ENCODE measurements at places on chromosomes 3 and 15.

DNA sequence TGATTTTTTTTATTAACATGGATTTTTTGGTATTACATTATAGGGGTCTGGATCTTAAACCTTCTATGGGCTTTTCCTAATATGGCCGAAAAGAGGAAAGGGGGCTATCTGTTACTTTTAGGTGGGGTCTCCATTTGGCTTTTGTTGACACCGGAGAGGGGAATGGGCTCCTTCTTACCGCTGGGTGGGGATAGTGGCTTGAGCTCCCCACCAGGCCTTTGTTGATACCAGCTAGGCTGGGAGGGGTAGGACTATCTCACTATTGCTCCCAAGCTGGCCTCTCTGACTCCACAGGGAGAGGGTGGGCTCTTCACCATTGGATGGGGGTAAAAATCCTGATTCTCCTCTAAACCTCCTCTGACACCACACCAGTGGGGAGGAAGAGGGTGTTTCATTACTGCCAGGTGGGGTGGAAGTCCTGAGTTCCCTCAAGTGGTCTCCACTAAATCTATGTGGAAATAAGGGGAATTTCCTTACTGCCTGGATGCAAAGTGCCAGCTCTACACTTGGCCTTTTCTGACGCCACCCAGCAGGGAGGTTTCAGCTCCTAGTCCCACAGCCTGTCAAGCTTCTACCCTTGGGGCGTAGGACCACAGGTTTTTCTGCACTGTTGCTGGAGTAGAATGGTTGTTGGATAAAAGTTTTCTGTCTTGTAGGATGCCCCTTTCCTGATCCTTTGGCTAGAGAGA, 572.3 kb downstream of the MAGI1 start:
- DNase-seq, result no peak

GRCh38 chr3:64213962-64214379, 11.3 kb downstream of the PRICKLE2 start:
- DNase-seq, result no peak

GRCh38 chr15:92886815-92887214, 13.3 kb upstream of the CHD2 start:
- no peak for DNase-seq

DNA sequence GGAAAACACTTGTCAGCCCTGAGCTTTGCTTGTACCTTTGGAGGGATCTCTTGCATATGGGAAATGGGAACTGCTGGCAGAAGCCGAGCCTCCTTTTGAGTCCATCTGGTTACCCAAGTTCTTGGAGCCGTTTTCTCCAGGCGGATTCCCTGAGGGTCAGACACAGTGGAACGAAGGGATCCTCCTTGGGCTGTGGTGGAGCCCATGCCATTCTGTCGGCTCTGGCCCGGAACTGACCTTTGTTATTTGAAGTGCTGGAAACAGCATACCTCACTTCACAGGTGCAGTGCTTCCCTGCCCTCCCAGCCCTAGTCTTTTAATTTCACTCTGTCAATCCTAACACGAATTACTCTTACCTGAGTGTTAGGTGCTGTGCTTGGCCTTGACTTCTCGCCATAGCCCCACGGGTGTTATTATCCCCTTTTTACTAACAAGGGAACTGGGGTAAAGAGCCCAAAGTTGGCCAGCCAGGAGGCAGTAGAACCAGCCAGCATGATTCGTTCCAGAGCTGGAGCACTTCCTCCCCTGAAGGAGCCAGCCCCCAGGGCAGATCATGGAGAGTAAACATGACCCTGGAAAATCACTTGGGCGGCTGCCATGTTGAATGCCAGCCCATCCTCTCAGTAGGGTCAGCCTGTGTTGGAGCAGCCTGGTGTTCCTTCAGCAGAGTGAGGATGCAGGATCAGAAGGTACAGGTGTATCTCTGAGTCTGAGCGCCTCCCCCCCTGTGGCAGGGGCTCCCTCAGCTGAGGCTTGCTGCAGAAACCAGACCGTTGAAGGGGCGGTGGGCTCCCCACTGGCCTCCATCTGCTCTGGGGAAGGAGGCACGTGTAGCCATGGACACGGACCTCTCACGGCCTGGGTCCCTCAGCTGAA, 143.2 kb downstream of the DNAJB8 start:
- DNase-seq, result no peak

GRCh38 chr15:50353251-50353974, 1.6 kb downstream of the GABPB1 start:
- no peak for DNase-seq

DNA sequence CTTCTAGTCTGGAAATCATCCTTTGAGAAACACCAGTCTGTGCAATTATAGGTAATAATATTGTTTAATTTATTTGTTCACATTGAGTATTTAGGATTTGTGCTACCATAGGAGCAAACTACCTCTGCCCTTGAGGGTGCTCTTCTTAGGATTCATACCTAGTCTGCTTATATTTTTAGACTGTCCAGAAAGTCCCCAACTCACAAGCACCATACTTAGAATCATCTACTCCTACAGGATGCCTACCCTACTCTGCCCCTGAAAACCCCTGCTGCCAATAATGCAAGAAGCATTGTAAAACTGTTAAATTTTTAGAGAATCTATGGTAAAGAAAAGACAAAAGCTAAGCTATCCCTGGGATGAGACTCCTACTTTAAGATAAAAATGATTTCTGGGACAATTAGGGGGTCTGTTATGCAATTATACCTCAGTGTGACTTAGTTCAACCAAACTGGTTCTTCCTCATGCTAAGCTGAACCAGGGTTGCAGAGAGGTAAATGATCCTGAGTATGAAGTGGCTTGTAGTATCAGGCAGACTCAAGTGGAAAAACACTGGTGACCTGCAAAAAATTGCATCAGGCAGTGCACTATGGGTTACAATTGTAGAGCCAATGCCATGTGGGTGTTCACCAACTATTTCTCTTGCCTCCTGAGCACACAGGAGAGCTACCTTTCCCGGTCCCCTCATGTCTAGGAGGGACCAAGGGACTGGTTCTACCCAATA, 133.3 kb downstream of the TNIK start:
- DNase-seq, result no peak

GRCh38 chr3:195159814-195160165, 111.2 kb downstream of the XXYLT1 start:
- DNase-seq, result no peak

- DNase-seq, result no peak
These were observed 105.6 kb downstream of the LPP start for GRCh38 chr3:188259596-188259995.

DNA sequence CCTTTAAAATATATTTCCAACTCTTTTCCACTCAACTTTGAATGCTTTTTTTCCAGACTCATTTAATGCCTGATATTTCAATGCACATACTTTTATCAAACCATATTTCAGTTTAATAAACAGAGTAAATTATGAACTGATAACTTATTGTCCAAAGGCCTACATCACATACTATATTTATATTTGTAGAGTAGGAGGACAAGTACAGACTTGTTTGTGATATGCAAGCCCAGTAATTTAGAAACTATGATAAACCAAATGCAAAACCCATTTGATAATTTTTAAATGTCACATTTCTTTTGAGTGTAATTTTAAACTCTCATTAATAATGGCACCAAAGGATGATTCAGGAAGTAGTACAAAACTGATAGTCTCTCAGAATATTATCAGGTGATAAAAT, 3.3 kb downstream of the RFX7 start:
- no peak for DNase-seq

Measured in HuH-7.5 (cell line).